ENCODE measurements at places on chromosomes 7 and 10.

- DNase-seq, result no peak
Observed at GRCh38 chr7:105017657-105018365, 3.8 kb downstream of the KMT2E start.

DNA sequence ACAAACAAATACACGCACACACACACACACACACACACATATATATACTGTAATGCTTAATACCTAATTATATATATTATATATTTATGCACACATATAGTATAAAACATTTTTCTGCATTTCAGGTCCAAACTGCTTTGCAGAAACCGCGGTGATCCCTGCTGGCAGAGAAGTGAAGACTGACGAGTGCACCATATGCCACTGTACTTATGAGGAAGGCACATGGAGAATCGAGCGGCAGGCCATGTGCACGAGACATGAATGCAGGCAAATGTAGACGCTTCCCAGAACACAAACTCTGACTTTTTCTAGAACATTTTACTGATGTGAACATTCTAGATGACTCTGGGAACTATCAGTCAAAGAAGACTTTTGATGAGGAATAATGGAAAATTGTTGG is 138.5 kb downstream of the VWC2 start:
- no peak for DNase-seq

- DNase-seq, result no peak
Observed at GRCh38 chr7:100090527-100091410, 2.0 kb downstream of the COPS6 start.

DNA sequence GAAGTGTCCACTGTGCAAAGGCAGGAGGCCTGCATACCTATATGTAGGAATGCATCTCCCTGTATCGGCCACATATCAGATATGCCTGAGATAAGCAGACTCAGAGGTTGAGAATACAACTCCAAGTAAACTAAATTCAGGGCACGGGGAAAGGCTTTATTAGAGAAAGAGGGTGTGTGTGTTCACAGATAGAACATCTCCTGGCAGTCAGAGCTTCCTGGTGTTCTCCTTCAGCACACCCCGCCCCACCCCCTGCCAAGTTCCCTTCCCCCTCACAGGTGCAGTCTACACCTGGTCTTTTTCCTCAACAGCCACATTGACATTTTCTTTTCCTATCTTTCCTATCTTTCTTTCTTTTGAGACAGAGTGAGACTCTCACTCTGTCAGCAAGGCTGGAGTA is 17.1 kb downstream of the GBX1 start:
- DNase-seq, result no peak

Measured in GDM1 (cell line).